ENCODE measurements at places on chromosomes 3 and 15.

DNA sequence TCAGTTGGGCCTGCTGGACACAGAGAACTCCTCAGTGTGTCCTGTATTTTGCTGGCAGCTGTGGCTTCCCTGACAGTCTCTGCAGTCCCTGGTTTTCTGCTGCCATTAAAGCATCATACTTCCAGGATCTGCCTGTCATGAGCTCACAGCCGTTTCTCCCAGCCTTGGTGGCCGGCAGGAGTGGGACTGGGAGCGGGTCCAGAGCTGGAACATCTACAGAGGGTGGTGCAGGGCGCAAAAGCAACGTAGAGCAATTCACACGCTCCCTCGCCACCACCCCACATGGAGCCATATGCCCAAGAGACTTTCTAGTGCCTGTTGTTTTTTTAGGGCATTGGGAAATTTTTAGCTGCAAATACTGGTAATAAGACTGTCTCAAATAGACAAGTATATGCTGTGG is 33.6 kb downstream of the ABTB1 start:
- no peak for DNase-seq

- DNase-seq: no peak
Measured at GRCh38 chr3:13020159-13020750, 53.0 kb downstream of the IQSEC1 start.

GRCh38 chr3:126923423-126923822 is 59.5 kb upstream of the PLXNA1 start:
- DNase-seq: no peak

DNA sequence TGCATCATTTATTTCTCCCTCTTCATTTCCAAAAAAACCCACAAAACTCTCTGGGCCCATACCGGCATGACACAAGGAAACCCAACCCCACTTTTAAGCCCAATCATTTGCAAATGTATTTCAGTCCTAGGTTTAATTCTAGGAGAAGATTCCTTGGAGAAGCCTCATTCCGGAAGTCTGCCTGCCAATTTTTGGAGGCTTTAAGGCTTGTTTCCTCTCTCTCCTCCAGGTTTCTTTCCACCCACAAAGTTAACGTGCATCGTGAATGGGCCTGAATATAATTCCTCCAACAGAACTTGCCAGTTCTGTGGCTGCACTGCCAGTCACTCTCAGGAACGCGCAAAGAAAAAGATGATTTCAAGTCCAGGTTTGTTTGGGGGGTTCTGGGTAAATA is 69.9 kb upstream of the FOXP1 start:
- DNase-seq: no peak

DNA sequence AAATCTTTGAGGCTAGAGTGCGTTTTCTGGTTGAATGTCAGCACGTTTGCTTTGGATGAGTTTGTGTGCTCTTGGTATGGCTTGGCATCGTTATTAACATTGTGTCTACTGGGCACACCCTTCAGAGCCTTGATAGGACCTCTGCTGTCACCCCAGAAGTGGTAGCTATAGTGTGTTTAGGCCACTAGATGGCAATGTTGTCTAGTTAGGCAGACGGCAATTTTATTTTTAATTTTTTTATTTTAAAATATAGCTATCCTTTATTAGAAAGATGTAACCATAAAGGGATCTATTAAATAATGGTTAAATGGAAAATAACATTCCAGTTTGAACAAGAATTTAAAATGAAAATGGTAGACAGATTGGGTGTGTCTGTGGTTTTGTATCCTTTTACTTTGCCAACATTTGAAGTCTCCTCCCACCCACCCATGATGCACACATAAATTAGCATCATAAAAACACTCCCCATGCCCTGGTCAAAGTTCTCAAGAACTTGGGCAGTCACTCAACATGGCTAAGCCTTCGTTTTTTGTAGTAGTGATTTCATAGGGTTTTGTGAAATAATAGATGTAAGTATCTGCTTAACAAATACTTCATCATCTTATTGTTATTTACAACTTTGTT is 200.7 kb downstream of the KCNH8 start:
- DNase-seq: no peak

GRCh38 chr3:47424434-47425382 is 43.9 kb downstream of the PTPN23 start:
- no peak for DNase-seq

DNA sequence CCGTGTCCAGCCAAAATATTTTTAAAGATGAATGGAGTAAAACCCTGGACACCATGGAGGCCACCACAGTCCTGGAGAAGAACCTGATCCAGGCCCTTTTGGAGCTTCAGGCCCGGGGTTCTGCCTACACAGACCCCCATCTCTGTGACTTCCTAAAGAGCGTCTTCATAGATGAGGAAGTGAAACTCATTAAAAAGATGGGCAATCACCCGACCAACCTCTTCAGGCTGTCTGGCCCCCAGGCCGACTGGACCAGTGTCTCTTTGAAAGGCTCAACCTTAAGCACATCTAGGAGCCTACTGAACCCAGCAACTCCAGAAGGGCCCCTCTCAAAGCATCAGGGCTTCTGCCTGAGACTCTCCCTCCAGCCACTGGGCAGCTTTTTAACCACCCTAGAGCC is 107.9 kb upstream of the FAM174B start:
- DNase-seq: no peak

- no peak for DNase-seq
Measured at GRCh38 chr3:108190346-108190745, 31.9 kb downstream of the IFT57 start.

DNA sequence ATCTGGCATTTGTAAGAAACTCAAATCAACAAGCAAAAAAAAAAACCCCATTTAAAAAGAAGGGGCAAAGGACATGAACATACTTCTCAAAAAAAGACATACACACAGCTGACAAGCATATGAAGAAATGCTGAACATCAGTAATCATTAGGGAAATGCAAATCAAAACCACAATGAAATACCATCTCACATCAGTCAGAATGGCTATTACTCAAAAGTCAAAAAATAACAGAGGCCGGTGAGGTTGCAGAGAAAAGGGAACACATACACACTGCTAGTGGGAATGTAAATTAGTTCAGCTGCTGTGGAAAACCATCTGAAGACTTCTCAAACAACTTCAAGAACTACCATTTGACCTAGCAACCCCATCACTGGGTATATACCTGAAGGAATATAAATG is 199.4 kb upstream of the THBS1 start:
- no peak for DNase-seq

GRCh38 chr3:104546301-104546700 is 820.4 kb upstream of the ALCAM start:
- DNase-seq: no peak

DNA sequence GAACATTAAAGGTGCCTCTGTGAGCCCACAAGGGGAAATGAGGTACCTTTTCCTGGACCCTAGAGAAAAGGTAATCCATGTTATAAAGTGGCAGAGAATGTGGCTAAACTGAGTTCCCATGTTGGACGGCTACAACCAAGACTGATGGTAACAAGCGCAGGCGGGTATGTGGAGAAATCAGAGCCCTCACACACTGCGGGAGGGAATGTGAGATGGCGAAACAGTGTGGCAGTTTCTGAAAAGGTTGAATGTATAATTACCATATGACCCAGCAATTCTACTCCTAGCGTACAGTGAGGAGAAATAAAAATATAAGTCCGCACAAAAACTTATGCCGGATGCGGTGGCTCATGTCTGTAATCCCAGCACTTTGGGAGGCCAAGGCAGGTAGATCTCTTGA is 24.1 kb upstream of the SHISA5 start:
- no peak for DNase-seq

DNA sequence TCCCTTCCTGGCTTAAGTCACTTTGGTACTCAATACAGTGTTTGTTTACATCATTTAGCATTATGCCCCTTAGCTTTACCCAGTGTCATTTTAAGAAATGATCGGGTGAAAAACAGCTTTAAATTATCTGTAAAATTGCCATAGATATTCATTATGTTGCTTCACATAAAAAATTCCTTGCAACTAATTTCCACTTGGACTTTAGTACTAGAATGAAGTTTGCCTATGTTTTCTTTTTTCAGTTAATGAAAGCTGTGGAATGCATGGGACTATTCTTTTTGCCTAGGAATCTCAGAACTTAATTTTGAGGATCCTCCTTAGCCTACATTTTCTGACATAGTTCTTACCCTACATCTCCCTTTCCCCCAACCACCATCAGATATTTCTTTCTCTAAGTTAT is 38.4 kb downstream of the CCNL1 start:
- DNase-seq: no peak

DNA sequence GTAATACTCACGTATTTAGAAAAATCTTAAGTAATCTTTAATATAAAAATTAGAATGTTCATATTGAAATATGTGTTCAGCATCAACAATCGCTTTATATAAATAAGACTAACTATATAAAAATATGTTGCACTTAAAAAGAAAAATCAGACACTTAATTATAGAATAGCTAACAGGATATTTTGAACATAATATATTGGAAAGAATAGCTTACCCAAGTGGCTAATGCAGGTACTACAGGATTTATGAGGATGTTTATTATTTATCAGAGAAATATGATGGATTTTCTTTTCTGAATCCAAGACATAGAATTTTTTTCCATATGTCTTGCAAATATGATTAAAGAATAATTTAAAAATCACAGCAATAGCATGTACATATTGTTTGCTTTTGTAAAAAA is 567.9 kb upstream of the GBE1 start:
- DNase-seq: no peak

- DNase-seq: no peak
Measured at GRCh38 chr3:6074952-6075351, 786.0 kb upstream of the GRM7 start.

DNA sequence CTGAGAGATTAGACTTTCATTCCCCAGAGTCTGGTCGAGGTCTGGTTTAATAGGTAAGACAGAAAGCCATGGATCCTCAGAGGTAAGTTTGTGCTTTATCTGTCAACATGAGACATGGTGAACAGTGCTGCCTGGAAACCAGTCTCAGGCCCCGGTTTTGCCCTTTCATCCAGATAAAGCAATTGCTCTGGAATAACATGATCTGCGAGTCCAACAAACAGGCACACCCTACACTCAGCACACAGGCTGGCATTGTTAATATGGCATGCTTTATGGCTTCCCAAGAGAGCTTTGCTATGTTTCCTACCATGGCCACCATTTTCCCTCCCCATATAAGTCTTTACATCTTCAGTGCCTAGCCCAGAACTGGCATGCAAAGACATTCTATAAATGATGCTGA is 30.1 kb upstream of the MNS1 start:
- DNase-seq: no peak

GRCh38 chr3:15899388-15899787 is 101.6 kb upstream of the ANKRD28 start:
- DNase-seq: no peak

DNA sequence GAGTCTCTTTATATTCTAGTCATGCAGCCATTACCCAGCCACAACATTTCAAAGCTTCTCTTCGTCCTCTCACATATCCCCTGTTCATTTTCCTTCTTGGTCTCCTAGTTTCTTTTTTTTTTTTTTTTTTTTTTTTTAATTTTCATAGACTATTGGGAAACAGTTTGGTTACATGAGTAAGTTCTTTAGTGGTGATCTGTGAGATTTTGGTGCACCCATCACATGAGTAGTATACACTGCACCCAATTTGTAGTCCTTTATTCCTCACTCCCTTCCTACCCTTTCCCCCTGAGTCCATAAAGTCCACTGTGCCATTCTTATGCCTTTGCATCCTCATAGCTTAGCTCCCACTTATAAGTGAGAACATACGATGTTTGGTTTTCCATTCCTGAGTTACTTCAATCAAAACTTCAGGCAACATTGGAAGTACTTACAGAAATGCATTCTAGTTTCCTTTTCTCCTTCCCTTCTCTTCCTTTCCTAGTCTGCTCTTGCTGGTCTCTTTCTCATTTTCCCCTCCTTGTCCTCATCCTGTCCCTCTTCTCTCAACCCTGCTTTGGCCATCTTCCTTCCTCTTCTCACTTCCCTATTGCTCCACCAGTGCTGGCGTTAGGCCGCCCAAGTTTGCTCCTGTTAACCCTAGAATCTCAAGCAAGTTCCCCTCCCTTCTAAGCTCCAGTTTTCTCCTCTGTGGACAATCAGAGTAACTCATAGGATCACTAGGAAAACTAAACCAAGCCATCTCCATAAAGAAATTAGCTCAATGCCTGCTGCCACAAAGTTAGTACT is 4.8 kb downstream of the ATP8B4 start:
- no peak for DNase-seq

- no peak for DNase-seq
Measured at GRCh38 chr3:33271324-33271723, 5.9 kb upstream of the FBXL2 start.

DNA sequence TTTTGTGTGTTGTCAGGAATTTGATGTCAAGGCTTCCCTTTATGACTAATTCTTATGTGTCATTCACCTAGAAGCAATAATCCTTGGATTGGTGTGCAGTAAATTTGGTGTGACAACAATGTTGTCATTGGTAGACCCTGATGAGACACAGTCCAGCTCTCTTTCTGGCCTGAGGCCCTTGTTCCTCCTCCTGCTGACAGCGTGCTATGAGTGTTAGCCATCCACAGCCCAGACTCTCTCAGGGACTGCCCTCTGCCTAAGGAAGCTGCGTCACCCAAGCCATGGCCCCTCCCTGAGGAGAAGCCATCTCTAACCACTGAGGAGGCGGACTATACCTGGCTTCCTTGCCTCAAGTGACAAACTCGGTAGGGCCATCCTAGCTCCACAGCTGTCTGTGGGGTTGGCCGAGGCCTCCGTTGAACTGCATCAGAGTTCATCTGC is 13.3 kb upstream of the TM4SF1 start:
- no peak for DNase-seq

DNA sequence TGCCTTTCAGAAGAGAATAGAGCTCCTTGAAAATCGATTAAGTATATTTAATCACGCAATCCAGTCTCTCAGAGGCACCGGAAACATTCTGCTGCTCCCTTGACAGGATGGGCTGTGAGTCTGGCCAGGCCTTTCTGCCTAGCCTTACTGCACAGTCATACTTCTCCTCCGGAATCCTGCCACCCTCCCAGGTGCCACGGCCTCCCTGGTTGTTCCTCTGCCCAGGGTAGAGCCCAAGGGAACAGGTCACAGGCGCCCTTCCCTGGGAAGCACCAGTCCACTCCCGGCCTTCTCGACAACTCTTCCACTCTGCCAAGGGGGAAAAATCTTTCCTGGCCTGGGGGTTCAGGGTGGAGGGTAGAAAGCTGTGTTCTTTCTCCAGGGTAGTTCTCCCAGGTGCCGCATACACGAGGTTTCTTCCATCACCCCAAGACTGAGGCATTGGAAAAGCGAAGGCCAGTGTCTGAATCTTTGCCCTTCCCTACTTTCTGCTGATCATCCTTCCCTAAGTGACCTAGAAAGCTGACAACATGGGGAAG is 17.4 kb upstream of the SYNM start:
- no peak for DNase-seq

GRCh38 chr3:138349926-138350665 is 1.7 kb downstream of the MRAS start:
- DNase-seq: no peak

Data from NCI-H1105 (cell line).